ENCODE measurements at places on chromosomes 11 and 22.
A peak's percentile ranks its signal among the peaks of the same experiment; 100 is the strongest.

- DNase-seq: no peak
Measured at GRCh38 chr22:37811867-37812266, 4.1 kb downstream of the GCAT start.

GRCh38 chr22:39434243-39434653 is 22.6 kb upstream of the MGAT3 start:
- DNase-seq: no peak

GRCh38 chr11:57290288-57290687 is 34.5 kb downstream of the TNKS1BP1 start:
- peak; percentile 45 for DNase-seq

DNA sequence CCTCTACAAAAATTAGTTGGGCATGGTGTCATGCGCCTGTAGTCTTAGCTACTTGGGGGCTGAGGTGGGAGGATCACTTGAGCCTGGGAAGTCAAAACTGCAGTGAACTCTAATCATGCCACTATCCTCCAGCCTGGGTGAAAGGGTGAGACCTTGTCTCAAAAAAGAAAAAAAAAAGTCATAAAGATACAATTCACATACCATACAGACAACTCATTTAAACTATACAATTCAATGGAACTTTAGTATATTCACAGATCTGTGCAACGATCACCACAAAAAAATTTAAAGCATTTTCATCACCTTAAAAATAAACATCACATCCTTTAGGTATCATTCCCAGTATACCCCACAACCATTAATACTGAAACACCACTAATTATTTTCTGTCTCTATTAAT is 201.2 kb downstream of the PGR start:
- DNase-seq: no peak

- no peak for DNase-seq
Measured at GRCh38 chr11:121123496-121124069, 22.5 kb downstream of the TECTA start.

DNA sequence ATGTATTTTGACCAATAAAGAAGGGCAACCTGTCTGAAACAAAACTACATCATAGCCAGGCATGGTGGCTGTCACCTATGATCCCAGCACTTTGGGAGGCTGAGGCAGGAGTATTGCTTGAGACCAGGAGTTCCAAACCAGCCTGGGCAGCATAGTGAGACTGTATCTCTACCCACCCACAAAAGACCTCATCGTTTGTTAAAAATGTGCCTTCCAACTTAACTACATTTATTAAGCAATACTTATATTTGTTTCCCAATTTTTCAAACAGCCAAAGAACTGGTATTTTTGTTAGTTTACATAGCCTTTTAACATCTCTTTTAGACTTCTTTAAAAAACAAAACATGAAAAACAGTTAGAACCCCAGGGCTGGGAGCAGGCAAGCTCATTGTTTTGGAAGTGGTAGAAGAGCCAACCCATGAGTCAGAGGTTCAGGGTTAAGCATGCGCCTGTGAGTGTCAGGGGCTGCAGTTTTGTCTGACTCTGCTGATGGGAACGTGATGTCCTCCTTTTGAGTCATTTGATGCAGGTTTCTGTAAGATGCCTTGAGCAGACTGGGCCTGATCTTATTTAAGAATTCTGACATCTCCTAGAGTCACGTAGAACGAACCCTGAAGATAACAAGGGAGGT is 53.9 kb upstream of the CRTAM start:
- peak; percentile 44 for DNase-seq

GRCh38 chr11:114762408-114762807 is 84.1 kb downstream of the NXPE2 start:
- peak; percentile 60 for DNase-seq

DNA sequence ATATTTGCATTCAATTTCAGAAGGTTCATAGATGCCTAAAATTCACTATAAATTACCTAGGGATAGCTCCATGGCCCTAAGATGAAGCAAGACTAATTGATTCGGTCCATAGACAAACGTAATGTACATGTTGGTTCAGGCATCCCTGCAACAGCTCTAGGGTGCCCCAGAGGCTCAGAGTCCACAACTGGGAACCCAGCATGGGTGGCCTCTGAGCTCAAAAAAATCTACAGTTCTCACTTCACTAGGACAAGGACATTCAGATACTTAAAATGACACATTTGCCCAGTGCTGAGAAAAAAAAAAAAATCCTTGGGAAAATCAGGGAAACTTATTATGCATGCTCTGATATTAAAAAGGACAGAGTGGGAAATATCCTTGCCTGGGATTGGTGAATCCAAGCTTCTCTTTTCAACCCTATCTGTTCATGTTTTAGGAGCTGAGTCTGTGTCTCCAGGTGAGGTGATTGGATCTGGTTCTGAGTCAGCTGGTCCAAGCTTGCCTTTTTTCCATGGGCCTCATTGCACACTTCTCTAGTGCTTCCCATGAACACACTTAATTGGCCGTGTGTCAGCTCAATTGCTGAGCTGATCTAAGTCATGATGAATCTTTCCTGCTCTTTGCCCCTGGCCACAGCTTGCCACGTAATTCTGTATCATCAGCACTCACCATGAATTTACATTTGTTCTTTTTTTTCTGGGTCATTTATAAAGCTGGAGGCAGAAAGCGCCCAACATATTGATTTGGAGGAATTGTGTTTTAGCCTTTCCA is 116.3 kb upstream of the RCN1 start:
- DNase-seq: peak; percentile 91

- DNase-seq: no peak
Measured at GRCh38 chr11:118859973-118860372, 23.7 kb upstream of the CXCR5 start.

- peak; percentile 72 for DNase-seq
Measured at GRCh38 chr11:95485115-95485900, 254.3 kb upstream of the SESN3 start.

GRCh38 chr11:107840129-107840484 is 18.5 kb downstream of the SLC35F2 start:
- no peak for DNase-seq

DNA sequence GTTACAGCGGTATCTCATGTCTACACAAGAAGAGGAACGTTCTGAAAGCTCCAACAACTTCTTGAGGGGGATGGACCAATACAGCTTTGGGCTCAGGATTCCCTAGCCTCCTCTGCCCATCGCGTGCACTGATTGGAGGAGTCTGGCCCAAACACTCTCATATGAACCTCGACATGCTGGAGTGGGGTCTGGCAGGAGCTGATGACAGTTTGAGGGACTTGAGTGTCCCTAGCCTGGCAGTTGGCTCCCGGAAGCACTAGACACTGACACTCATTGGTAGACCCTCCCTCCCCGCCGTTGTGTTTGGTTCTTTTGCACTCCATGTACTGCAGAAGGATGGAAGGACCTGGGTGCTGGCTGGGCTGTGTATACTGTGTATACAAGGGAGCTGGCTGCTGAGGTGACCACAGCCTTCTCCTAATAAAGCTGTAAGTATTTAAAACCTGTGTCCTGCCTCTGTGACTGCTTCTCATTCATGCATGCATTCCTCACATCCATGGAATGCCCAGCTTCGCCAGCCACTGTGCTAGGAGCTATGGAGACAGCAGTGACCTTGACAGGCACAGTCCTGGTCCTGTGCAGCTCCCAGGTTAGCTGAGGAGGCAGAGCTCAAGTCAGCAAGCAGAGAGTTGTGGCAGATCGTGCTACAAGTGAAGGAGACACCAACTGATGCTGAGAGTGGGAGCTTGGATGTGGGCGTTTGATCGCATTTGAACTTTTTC is 27.9 kb downstream of the ADAMTS15 start:
- DNase-seq: peak; percentile 75

DNA sequence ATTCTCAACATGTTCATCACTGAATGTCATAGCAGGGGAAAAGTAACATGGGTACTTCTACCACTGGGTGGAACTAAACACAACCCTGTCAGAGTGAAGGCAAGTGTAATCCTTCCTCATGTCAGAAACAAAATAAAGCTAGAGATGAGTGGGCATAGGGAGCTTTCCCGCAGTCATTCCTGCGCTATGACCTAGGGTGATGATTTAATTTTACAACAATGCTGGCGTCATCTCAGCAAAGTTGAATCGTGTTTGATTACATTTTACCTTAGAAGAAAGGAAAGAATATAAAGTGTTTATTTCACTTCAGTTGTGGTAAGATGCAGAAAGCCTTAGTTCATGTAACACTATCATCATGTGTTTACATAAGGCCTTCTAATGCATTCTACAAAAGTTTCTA is 355.6 kb downstream of the METTL15 start:
- no peak for DNase-seq

DNA sequence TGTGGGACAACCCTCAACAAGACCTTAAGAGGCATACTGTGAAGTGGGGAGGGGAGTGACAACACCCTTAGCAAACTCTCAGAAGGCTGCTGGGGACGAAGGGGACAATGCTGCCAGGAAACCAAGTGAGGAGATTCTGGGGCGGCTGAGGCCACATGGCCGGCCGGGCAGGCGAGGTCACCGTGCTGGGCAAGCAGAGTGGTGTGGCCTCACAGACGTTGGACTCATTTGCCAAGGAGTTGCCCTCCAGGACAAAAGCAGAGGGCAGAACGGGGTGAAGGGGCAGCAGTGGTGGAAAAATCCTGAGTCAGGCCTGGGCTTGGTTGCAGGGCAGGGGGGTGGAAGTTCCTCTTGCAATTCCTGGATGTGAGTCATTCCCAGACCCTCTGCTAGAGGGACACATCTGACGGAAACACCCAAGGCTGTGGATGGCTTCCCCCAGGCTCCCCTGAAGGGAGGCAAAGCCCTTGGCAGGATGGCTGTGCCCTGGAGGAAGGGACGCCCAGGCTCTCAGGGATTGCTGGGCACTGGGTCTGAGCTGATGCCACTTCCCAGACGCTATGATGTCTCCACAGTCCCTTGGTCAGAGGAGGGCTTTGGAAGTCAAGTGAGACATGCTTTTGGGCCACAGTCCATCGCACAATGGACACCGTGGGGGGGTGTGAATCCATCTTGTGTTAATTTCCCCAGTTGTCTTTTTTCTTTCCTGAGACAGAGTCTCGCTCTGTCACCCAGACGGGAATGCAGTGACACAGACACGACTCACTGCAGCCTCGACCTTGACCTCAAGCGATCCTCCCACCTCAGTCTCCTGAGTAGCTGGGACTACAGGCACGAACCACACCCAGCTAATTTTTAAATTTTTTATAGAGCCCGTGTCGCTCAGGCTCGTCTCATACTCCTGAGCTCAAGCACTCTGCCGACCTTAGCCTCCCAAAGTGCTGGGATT is 16.2 kb upstream of the SHANK3 start:
- peak; percentile 87 for DNase-seq

- DNase-seq: no peak
Measured at GRCh38 chr11:64522843-64523380, 68.1 kb upstream of the SLC22A12 start.

DNA sequence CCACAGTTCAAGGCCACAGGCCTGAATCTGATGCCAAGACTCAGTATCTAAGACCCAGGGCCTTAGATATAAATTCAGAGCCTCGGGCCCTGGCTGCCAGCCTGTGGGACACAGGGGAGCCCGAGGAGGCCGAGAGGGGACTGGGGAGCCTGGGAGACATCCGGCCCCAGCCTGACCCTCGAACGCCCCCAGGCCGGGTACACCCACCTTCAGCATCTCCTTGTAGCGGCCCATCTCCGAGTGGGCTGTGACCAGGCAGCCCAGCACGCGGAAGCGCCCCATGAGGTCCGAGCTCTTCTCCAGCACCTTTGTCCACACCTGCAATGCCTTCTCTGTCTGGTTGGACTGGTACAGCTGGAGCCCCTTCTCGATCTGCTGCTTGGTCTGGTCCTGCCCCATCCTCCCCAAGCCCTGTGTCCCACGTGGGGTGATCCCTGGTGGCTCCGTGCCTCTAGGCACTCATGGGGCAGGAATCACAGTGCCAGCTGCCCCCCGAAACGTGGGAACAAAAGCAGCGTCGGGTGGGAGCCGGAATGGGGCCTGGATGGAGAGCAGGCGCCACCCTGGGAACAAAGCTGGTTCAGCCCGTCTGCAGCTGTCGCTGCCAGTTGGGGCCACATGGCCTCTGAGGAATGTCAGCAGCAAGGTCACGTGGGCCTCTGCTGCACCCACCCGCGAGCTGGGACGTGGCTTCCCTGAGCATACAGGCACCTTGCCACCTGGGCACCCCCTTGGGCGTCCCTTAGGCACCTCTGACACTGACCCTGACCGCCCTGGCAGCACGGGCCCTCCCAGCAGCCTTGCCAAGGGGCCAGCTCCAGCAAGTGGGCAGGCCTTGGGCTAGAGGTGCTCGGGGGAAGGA is at the start of gene RAPSN:
Gene RAPSN (minus strand): TSS at position 571 of the 862 bp plus-strand sequence. CDS start 172 bp downstream, at position 399.
- no peak for DNase-seq

DNA sequence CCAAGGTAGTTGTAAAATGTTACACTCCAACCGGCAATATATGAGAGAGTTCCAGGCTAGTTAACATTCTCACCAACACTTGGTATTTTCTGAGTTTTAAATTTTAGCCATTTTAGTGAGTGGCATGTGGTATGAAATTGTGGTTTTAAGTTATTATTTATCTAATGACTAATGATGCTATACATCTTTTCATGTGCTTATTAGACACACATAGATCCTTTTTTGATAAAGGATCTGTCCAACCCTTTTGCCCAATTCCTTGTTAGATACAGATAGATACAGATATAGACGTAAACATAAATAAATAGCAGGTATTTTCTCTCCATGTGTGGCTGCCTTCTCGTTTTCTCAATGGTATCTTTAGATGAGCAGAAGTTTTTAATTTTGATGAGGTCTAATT is 39.3 kb downstream of the ALKBH8 start:
- DNase-seq: no peak

GRCh38 chr11:75035911-75036565 is 47.3 kb downstream of the NEU3 start:
- DNase-seq: peak; percentile 94

DNA sequence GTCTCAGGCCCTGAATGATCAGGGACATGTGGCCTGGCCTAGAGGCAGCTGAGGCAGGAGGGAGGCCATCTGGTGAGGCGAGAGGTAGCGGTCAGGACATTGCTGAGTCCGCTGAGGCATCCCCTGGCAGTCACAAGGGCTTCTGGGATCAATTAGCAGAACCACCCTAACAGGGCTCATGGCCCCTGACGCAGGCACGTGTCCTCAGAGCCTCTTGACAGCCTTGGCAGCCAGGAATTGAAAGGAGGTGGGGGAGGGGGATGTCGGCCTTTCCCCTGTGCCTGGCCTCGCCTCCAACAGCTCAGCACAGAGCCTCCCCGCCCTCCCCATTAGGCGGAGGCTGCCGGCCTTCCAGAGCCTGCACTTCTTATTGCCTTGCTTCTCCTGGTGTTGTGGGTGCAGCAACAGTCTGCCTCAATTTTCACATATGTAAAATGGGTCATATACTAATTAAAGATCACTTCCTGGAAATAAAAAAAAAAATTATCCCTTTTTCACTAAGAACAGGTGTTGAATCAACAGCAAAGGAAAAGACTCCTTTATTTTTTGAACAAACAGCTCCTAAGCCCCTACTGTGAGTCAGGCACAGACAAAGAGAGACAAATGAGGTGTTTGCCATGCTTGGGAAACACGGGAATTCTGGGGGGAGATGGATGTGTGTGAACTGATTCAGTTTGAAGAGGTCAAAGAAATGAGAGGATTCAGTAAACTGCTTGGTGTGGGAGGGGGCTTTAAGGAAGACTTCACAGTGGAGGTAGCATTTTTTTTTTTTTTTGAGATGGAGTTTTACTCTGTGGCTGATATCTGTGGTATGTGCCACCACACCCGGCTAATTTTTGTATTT is 55.3 kb downstream of the NFAM1 start:
- peak; percentile 33 for DNase-seq
